ENCODE measurements at places on chromosomes 12 and 14. TPM values are rescaled to one million over a fixed set of nuclear protein-coding genes. Genes with fewer than 3 reads are reported as not detected.

DNA sequence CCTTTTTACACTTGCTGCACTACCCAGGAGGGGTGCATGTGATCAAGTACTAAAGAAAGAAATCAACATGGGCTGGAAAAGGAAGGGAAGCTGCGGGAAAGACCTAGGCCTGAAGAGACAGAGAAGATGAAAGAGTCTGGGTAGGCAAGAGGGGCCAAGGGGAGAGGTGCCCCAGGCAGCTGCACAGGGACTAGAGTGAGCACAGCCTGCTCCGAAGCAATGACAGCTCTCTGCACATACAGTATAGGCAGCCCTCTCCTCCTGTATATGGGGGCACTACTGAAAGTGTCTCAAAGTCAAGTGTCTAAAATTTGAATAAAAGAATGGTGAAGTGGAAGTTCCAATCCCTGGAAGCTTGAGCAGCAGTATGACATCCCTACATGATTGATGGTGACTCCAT lies 112.0 kb downstream of the TMTC1 start:
- H3K4me3 ChIP-seq, result no peak overlapping the region
- no peaks in the 10 kb centered on the region for H3K4me1 ChIP-seq
- no peaks in the 10 kb centered on the region for H3K27me3 ChIP-seq
- DNase-seq, result no peak
- H3K36me3 ChIP-seq, result no peaks in the 10 kb centered on the region

- H3K27ac ChIP-seq, result peak overlapping the region; percentile 68
- peaks cover 9% of the 10 kb centered on the region for H3K27me3 ChIP-seq
- peak; percentile 64 for DNase-seq
- peak overlapping the region; percentile 77 for H3K4me3 ChIP-seq
- peaks cover 1% of the 10 kb centered on the region for H3K36me3 ChIP-seq
Observed at GRCh38 chr12:53343969-53344368, 7.8 kb upstream of the SP7 start.

DNA sequence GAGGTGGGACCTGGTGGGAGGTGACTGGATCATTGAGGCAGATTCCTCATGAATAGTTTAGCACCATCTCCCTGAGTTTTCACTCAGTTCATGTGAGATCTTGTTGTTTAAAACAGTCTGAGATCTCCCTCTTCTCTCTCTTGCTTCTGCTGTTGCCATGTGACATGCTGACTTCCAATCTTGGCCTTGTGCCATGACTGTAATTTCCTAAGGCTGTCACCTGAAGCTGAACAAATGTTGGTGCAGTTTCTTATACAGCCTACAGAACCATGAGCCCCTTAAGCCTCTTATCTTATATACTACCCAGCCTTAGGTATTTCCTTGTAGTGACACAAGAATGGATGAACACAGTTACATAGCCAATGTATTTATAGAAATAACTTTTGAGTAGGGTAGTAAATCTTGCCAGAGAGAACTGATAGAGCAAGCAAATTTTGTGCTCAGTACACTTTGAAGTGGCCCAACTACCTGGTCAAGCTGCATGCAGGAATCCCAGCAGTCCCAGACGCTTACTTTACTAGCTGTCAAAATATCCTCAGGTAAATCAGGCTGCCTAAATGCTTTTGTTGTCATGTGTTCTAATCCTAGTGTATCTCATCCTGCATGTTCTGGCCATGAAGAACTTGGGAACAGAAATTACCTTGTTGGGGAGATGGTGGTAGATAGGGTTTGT lies 445.6 kb upstream of the MIS18BP1 start:
- no peaks in the 10 kb centered on the region for H3K27me3 ChIP-seq
- DNase-seq, result no peak
- H3K4me3 ChIP-seq, result no peak overlapping the region
- H3K27ac ChIP-seq, result no peak overlapping the region
- no peaks in the 10 kb centered on the region for H3K4me1 ChIP-seq
- H3K36me3 ChIP-seq, result no peaks in the 10 kb centered on the region

- no peaks in the 10 kb centered on the region for H3K4me1 ChIP-seq
- no peak for DNase-seq
- H3K4me3 ChIP-seq, result no peak overlapping the region
- no peaks in the 10 kb centered on the region for H3K36me3 ChIP-seq
Observed at GRCh38 chr12:82893896-82894295, 207.2 kb downstream of the TMTC2 start.

DNA sequence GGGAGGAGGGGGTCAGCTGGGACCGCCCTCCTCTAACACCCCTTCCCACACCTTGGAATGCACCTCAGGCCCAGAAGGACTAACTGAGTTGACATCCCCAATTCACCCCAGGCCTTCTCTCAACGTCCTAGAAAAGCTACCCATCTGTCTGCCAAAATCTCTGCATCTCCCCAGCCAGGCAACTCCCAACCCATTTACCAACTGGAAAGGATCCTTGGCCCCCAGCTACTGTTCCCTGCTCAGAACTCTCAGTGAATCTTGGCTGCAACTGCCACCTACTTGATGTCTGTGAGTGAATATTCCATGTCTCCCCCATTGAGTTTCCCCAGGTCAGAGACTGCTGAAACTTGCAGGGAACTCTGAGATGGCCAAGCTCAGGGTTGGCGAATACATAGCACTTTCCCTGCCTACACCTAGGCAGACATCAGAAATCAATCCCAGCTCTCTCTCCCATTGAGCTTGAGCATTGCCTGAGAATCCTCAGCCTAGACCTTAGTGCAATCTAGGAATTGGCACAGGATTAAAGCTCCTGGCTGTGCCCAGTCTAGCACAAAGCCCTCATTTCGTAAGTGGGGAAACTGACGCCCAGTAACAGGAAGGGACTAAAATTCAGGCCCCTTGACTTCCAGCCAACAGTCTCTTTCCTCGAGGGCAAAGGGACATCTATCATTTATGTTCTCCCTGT lies 71.9 kb upstream of the NCOR2 start:
- no peak for DNase-seq
- H3K4me1 ChIP-seq, result peaks cover 9% of the 10 kb centered on the region
- H3K27me3 ChIP-seq, result peaks cover 15% of the 10 kb centered on the region
- H3K4me3 ChIP-seq, result no peak overlapping the region

AKAP5 gene
- 0.90 TPM for total RNA-seq

- H3K4me1 ChIP-seq, result no peaks in the 10 kb centered on the region
- no peaks in the 10 kb centered on the region for H3K36me3 ChIP-seq
- H3K4me3 ChIP-seq, result no peak overlapping the region
- DNase-seq, result no peak
- no peaks in the 10 kb centered on the region for H3K27me3 ChIP-seq
- no peak overlapping the region for H3K27ac ChIP-seq
Observed at GRCh38 chr12:106044773-106045172, 94.0 kb downstream of the NUAK1 start.

- H3K27ac ChIP-seq, result no peak overlapping the region
- H3K36me3 ChIP-seq, result no peaks in the 10 kb centered on the region
- no peaks in the 10 kb centered on the region for H3K4me1 ChIP-seq
- DNase-seq, result no peak
- no peak overlapping the region for H3K4me3 ChIP-seq
Observed at GRCh38 chr14:80037349-80037748, 174.0 kb downstream of the DIO2 start.

IL26 gene
- 7.7 TPM for total RNA-seq

DNA sequence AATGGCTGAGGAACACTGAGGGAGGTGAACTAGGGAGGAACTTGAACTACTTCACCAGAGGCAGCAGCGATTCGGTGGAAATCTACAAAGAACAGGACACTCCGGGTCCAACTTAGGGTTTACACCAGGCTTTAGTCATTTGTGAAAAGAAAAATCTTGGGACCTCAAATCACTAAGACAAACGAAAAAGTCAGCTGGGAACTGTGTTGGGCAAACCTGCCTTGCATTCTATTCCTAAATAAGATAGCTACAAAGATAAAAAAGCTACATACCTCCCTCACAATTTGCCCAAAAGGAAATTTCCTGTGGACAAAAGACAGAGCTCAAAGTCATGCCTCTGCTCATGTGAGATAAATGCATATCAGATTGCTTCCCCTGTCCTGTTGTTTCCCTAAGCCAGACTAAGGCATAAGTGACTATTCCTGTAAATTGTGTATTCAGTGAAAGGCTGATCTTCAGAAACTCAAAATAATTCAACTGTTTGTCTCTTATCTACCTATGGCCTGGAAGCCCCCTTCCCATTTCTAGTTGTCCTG lies 106.6 kb downstream of the APAF1 start:
- H3K36me3 ChIP-seq, result no peaks in the 10 kb centered on the region
- peaks cover 19% of the 10 kb centered on the region for H3K4me1 ChIP-seq
- H3K27ac ChIP-seq, result no peak overlapping the region
- peaks cover 7% of the 10 kb centered on the region for H3K27me3 ChIP-seq

DNA sequence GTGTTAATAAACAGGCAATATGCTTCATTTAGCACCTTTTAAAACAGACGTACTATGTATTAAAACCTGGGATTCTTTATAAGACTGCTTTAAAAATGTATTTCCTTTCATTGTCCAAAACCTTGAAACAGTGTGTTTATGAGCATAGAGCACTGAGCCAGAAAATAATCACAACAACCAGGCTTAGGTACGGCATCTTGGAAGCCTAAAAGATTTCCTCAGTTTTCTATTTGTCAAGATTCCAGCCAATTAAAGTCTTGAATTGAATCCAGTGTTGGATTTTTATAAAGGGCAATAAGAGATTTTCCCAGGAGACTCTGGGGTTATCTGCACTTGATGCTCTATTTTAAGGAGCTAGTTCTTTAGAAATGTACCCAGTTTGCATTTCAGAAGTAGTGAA lies 80.3 kb downstream of the GRIP1 start:
- H3K36me3 ChIP-seq, result no peaks in the 10 kb centered on the region
- H3K4me1 ChIP-seq, result no peaks in the 10 kb centered on the region
- no peaks in the 10 kb centered on the region for H3K27me3 ChIP-seq
